ENCODE measurements at places on chromosomes 6 and 20.

- DNase-seq, result no peak
Observed at GRCh38 chr6:28142446-28142845, 763 bp downstream of the ZKSCAN8 start.

DNA sequence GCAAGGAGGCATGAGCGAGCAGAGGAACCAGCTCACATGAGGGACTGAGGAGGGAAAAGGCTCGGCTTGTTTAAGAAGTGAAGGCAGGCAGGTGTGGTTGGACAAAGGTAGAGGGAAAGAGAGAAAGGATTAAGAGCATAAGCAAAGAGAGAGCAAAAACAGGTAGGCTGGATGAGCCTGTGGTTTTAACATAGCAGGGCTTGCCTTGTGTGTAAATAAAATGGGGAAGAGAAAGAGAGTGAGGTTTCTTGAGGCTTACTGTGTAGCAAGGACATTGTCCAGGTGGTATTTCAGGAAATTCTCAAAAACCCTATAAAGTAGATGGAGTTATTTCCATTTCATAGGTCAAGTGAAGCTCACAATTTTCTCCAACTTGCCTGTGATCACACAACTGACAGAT lies 93.9 kb upstream of the HDAC2 start:
- DNase-seq, result no peak

GRCh38 chr6:5389086-5389745 lies 127.9 kb downstream of the FARS2 start:
- DNase-seq, result no peak

GRCh38 chr6:53496797-53497375 lies 48.0 kb downstream of the GCLC start:
- no peak for DNase-seq

GRCh38 chr6:129575378-129576118 lies 134.4 kb downstream of the ARHGAP18 start:
- DNase-seq, result no peak

- no peak for DNase-seq
Observed at GRCh38 chr6:146859795-146860495, 261.2 kb downstream of the ADGB start.

GRCh38 chr20:39857835-39858234 lies 831.2 kb downstream of the MAFB start:
- no peak for DNase-seq

GRCh38 chr20:40635971-40636370 lies 53.1 kb downstream of the MAFB start:
- no peak for DNase-seq

DNA sequence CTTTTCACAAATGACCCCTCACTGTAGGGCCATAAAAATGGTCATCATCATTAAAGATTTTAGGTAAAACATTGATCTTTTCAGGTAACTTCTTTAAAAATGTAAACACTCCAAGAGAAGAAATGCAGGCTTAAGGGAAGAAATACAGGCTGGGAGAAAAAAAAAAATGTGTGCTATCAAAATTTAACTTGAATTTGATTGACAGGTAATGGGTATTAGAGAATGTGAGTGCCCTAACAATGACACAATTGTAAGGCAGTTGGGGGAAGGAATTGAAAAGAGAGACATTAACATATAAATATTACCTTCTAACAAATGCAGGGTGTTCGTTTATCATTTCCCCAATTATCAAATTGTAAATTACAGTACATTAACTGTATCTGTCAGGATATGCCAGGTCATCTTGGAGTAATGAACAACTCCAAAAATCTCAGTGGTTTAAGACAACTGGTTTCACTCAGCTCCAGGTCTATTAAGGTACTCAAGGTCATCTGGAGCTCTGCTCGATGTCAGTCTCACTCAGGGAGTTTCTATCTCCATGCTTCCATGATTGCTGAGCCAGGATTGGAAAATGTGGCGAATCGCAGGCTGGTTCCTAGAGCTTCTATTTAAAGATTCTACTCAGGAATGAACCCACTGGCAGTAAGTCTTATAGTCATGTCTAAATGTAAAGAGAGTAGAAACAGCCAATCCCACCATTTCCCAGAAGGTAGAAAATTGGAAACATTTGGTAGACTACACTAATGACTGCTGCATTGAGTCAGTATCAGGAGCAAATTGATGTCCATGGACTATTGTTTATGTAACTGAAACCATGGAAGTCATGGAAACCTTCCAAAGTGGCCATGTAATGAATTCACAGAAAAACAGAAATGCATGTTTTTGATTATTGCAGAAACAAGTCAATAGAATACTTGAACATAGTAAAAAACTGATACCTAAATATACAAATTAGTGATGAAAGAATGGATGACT lies 55.6 kb downstream of the FRK start:
- DNase-seq, result no peak

DNA sequence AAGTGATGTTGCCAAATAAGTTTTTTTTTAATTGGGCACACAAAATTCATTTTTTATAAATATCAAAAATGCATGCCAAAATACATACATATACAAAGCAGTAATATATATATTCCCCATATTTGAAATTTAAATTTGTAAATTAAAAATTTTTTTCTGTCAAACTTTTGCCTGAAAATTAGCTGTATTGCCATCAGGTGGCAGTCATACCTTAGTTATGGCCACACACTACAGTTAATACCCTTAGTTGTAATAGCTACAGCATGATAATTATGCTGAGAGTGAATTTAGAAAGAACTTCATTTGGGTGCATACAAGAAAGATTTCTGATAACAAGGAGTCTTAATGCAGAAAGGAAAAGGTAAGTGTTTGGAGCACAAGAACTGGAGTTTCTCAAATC lies 46.2 kb upstream of the SDHAF4 start:
- no peak for DNase-seq

- no peak for DNase-seq
Observed at GRCh38 chr6:82957171-82957867, 108.3 kb downstream of the UBE3D start.

GRCh38 chr6:62298745-62299392 lies 12.8 kb upstream of the KHDRBS2 start:
- DNase-seq, result no peak

DNA sequence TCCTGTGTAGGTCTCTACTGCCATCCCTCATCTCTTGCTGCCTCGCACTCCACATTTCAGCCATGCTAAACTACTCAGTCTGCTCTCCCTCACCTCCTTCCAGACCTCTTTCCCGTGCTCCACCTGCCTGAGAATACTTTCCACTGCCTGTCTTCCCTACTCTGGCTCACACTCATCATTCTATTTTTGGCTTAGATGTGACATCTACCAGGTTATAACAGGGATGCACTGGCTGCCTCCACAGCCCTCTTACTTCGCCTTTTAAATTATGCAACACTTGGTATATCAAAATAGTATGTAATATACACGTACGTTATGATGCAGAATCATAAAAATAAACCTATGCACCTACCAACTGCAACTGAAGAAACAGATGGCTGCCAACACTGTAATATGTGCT lies 222.8 kb upstream of the DTNBP1 start:
- DNase-seq, result no peak

GRCh38 chr6:30175765-30176164 lies 12.4 kb downstream of the TRIM15 start:
- no peak for DNase-seq

GRCh38 chr6:159533016-159533415 lies 160.0 kb downstream of the SOD2 start:
- DNase-seq, result no peak

- DNase-seq, result no peak
Observed at GRCh38 chr20:2707353-2708072, 14.9 kb downstream of the EBF4 start.

DNA sequence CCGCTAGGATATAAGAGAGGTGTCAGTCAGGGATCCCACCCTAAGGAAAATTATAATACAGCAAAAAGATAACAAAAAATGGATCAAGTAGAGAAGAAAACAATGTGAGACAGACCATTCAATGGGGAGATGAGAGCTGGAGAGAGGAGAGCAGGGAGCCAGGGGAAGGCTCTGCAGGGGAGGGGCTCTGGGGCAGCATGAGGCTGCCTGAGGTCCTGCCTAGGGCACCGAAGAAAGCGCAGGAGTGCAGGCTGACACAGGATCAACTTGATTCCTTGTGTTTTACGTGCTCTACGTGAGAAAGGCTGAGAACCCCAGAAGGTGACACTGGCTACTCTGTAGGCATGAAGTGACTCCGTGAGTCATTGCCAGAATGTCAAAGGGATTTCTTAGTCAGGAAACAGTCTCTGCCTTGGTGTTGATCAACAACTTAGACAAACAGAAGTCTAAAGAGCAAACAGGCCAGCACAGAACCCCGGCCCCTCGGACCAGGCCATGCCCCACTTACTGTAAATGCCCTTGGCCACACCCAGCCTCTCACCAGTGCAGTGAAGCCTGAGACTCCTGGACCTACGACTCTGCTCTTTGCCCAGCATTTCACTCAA lies 290.1 kb upstream of the PRDM1 start:
- DNase-seq, result no peak

DNA sequence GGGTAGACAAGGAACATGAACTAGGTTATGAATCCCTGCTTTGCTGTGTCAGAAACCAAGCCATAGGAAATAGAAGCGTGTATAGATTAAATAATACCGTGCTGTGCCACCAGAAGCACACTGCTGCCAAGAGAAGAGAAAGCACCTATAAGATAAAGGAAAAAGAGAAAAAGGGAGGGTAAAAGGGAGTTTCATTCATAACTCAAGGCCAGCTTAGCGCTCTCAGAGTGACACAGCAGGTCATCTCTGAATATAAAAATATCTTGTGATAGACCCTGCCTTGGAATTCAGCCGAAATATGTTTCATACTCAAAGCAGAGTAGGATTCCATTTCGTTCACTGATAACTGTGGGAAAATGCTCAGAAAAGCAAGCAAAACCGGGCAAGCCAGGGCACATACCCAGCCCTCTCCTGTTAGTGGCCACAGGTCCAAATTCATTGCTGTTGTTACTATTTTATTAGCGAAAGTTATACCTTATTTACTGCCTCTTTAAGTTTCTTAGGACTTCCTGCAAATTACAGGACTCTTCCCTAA lies 8.7 kb downstream of the JAG1 start:
- DNase-seq, result no peak

DNA sequence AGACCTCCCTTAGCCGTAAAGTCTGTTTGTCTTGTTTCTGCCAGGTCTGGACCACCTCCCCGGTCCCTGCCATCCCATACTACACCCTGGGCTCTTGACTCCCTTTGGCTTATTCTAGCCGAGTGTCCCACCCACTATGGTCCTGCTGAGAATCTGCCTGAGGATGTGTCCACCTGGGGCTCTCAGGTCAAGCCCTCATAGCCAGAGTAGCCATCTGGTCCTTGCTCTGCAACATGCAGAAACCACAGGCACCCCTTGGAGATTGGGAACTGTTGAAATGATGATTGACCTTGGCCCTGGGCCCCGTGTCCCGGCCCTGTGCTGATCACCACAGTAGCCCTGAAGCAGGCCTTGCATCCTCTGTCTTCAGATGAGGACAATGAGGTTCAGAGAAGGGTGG lies 44.0 kb downstream of the VSTM2L start:
- no peak for DNase-seq

GRCh38 chr20:50023116-50023805 lies 40.5 kb downstream of the SNAI1 start:
- DNase-seq, result no peak

GRCh38 chr6:163324326-163324687 lies 90.2 kb upstream of the QKI start:
- DNase-seq, result no peak

DNA sequence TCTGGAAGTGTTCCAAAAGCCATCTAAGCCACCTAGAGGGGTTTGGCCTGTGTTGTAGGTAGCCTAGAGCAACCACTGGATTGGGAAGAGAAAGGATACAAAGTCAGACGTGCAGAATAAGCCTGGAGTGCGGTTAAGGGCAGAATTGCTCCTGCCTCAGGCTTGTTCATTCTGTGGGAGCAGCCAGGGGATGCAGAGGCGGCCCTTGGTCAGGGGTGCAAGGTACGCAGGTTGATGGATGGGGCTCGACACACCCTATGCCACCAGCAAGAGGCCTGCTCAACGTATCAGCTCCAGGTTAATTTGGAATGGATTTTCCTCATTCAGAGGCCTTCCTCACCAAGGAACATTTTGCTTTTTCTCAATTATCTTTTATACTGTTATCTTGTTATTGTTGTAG lies 129.8 kb downstream of the SLC23A2 start:
- no peak for DNase-seq

- no peak for DNase-seq
Observed at GRCh38 chr20:42098418-42098817, 480.2 kb upstream of the CHD6 start.

DNA sequence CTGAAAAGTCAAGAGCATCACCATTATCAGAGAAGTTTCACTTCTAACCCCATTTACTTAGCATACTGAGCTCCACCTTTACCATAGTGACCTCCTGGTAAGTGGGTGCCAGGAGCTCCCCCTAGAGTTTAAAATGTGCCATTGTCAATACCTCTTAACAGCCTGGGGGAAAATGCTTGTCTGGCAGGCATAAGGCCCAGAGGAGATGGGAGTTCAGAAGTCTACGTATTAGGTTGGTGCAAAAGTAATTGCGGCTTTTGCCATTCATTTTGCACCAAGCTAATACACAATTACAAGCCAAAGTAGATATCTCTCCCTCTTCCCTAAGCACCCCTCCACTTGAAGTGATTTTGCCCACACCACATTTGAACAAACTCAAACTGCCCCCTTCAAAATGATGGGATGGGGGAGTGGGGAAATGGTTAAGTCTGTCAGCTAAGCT lies 919.0 kb downstream of the KIF16B start:
- no peak for DNase-seq

GRCh38 chr6:112979830-112980229 lies 632.7 kb downstream of the RFPL4B start:
- no peak for DNase-seq

GRCh38 chr6:56802584-56802983 lies 152.3 kb upstream of the BEND6 start:
- no peak for DNase-seq

DNA sequence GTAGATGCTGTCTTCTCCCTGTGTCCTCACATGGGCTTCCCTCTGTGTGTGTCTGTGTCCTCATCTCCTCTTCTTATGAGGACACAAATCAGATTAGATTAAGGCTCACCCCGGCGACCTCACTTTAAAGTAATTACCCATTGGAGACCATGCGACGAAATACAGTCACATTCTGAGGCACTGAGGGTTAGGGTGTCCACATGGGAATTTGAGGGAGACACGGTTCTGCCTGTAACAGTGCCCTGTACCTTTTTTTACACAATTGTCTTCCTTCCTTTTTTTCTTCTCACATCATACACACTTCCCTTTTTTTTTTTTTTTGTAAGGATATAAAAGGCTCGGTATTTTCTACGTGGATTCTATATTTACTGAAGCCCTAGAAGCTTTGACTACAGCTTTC lies 48.9 kb downstream of the DEK start:
- DNase-seq, result no peak

- DNase-seq, result no peak
Observed at GRCh38 chr6:82602776-82603175, 239.2 kb downstream of the TPBG start.

GRCh38 chr6:18118330-18118729 lies 4.1 kb downstream of the NHLRC1 start:
- no peak for DNase-seq

- DNase-seq, result no peak
Observed at GRCh38 chr6:36697481-36697903, at the start of gene RAB44. Gene RAB44 (plus strand): TSS chr6:36697826. CDS start chr6:36704236, 6,410 bp downstream.
